ENCODE measurements at places on chromosomes 6 and 20.

GRCh38 chr6:1438471-1438881 lies 49.1 kb downstream of the FOXF2 start:
- DNase-seq, result no peak

- no peak for DNase-seq
Measured at GRCh38 chr6:147808640-147809039, 300.1 kb downstream of the SAMD5 start.

DNA sequence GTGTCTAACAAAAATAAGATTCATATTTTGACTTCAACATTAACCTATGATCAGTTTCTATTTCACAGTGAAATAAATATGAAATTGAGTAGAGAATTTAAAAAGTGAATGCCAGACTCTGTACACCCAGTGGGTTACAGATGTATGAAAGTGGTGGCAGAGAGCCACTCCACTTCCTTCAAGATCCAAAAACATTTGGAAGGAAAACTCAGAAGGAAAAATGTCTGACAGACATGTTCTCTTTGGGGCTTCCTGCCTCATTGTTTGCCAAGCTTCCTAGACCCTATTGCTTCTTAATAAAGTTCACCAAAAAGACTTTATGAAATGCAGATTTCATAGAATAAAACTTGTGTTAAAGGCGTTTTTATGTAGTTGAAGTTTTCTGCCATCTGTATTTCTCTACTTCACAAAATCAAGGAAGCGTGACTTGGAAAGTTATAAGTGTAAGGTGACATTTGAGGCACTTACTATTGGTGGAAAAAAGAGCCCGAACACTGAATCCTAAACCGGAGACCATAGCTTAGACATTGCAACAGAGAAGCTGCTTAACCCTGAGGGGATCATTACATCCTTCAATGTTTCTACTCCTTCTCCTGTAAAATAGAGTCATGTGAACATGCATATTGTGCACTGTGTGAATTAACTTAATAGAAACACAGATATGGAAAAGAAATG lies 12.8 kb downstream of the HMGCLL1 start:
- DNase-seq, result no peak

DNA sequence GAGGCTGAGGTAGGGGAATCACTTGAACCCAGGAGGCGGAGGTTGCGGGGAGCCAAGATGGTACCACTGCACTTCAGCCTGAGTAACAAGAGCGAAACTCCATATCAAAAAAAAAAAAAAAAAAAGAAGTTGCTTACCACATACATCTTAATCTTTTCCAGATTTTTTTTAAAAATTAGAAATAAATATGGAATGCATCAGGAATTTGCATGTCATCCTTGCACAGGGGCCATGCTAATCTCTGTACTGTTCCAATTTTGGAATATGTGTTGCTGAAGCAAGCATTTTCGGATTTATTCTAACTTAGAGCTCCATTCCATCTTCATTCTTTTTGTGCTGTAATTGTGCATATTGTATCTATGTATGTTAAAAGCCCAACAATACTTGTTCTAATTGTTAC lies 62.5 kb downstream of the TRPC4AP start:
- DNase-seq, result no peak

- no peak for DNase-seq
Measured at GRCh38 chr20:10939331-10939941, 265.6 kb upstream of the JAG1 start.

DNA sequence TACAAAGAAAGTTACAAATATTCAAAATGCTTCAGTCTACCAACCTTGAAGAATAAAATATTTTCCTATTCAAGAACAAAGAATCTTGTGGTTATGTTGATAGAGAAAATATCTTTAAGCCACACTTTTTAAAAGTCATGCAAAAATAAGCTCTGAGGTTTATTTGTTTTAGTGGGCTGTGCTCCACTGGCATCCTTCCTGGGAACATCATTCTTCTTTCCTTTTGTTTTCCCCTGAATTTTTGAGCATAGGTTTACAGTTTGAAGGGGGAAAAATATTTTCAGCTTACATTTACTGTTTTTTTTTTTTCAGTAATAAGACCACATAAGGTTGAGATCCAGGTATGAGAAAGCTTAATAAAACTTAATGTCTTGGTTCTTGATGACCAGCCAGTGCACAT lies 72.0 kb upstream of the BACH2 start:
- peak; percentile 21 for DNase-seq

Data from HFFc6 (cell line).